ENCODE measurements at places on chromosomes 7 and 10. TPM values are rescaled to one million over a fixed set of nuclear protein-coding genes. Genes with fewer than 3 reads are reported as not detected.

ZNF503 gene
- not detected for total RNA-seq

SOSTDC1 gene
- total RNA-seq, result not detected

IFIT1B gene
- not detected for total RNA-seq

TMEM236 gene
- total RNA-seq, result 0.09 TPM

ACTL6B gene
- not detected for total RNA-seq

TUBAL3 gene
- not detected for total RNA-seq

FBXL15 gene
- 15.7 TPM for total RNA-seq

TFAM gene
- 59.5 TPM for total RNA-seq

CALML3 gene
- not detected for total RNA-seq

MTERF1 gene
- 26.2 TPM for total RNA-seq

AEBP1 gene
- 17.4 TPM for total RNA-seq

HTR7 gene
- not detected for total RNA-seq

FAM53B gene
- total RNA-seq, result 70.9 TPM

FAM237B gene
- not detected for total RNA-seq

Data from activated B cell treated with CpG ODN at 0.5 μM for 24 hours (primary cell).